Activated T-helper 17 cell treated with anti-CD3 and anti-CD28 coated beads, Interleukin-2, amount 50 U/mL, for 72 hours (primary cell): ENCODE measurements at places on chromosomes 1 and 21.

GRCh38 chr1:157618190-157618589, 20.3 kb upstream of the FCRL4 start:
- no peak for ATAC-seq

DNA sequence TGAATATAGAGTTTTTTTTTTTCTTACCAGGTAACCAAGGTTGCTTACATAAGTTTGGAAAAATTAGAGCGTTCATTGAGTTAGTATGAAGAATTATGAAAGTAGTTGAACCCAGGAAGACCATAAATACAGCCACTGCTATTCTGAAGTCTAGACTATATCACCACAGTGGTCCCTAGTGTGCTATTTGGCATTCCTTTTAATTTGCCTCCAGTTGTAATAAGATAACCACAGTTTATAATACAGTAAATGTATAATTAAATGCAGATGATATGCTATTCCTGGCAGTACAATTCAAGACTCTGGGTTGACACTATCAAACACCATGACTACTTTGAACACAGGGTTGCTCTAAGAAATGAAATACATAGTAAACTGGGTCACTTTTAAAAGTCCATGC, 270.5 kb downstream of the BRINP2 start:
- ATAC-seq, result no peak

GRCh38 chr21:35528116-35529042, 479.3 kb upstream of the RUNX1 start:
- ATAC-seq, result peak; percentile 85

DNA sequence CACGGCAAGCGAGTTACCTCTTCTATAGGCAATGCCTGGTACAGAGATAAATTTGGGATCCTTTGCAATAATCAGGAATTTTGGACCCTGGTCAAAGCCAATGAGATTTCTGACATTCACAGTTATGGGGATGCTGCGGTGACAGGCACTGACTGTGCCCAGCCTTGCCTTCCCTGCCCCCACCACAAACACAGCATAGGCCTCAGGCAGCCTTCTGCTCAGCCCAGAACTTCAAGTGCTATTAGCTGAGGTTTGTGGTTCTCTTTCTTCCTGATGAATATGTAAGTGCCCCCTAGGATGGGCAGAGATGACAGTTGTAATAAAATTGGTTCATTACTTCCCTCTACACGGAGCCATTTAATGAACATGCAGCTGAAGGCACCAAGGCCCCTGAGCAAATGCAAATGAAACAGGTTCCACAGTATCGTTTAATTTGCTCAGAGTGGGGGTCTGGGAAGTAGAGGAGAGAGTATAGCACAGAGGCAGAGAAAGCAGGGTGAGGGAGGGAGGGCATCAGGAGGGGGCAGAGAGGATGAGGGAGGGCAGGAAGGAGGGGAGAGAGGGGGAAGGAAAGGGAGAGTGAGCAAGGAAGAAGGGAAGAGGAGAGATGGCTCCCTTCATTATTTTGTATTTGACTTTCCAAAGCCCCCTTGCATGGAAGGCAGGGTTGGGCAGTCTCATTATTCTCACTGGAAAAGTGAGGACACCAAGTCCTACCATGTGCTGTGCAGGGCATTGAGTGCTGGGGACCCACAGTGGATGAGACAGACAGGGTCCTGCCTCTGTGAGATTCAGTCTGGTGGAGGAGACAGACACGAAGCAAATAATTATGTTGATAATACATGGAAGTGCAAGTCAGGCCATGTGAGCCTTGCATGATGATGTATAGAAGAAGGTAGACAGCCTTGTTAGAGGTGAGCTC, 513.0 kb downstream of the PTPRU start:
- ATAC-seq, result no peak

DNA sequence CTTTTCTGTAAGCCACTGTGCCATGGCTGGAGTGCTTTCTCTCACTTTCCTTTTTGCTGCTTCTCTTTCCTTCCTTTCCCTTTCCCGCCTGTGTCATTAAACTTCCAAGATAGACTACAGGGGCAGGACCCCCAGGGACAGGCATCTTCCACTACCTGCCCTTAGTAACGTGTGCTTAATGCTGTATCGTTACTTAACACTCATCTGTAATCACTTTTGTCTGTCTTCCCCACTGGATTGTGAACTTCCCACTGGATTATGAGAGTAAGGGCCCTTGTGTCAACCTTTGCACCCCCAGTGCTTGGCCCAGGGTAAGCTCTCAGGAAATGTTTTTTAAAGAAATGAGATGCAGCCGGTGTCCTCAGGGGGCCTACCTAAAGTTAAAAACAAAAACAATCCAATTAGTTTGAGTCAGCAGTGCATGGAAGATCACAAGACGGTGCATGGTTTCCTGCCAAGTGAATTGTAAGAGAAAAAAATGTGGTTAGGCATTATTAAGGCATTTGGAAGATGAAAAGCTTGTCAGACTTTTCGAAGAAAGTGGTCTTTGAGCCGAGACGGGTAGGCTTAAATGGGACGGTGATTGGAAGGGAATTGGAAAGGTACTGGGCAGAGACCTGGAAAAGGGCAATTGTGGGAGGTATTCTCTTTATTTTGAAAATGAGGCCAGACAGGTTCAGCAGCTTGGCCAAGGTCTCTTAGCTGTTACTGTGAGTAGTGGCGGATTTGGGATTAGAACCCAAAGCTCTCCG, 958 bp downstream of the LYPLAL1 start:
- peak; percentile 44 for ATAC-seq

GRCh38 chr1:169517558-169518186, 31.9 kb upstream of the SLC19A2 start:
- no peak for ATAC-seq

- ATAC-seq, result peak; percentile 17
Observed at GRCh38 chr1:145985502-145986439, 10.6 kb downstream of the TXNIP start.

- ATAC-seq, result no peak
Observed at GRCh38 chr1:236351875-236352573, 42.1 kb upstream of the EDARADD start.

DNA sequence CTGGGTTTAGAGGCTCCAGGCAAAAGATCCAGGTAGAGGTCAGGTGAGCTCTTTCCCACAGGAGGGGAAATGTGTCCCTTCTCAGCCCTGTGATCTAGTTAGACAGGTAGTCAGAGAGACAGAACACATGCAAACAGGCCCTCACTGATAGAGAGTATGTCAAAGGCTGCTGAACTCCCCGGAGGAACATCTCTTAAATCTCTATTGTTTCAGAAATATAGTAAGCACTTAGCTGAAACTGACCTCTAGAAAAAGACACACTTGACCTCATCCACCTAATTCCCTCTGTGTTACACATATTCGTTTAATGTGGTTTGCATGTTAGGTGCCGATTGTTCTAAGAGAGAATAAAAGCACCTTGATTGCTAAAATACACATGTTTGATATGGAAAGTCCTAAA, 23.3 kb downstream of the SUSD4 start:
- no peak for ATAC-seq

DNA sequence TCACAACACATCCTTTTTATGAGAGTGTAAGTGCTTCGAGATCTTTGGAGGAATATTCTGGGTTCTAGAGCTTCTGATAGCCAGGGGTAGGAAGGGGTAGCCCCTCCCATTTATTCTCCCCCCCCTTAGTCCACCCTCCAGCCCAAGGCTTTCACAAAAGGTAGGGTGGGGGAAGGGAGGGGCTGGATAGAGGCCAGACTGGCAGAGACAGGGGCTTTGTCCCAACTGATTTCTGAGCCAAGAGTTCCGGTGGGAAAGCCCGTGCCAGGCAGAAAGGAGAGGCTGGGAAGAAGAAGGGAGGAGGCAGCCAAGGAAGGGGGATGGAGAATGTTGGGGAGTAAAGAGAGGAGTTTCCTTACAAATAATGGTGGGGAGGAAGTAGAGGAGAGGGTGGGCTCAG, 3.1 kb downstream of the BCAN start:
- ATAC-seq, result no peak

- no peak for ATAC-seq
Observed at GRCh38 chr1:222250376-222250775, 297.5 kb downstream of the HHIPL2 start.

DNA sequence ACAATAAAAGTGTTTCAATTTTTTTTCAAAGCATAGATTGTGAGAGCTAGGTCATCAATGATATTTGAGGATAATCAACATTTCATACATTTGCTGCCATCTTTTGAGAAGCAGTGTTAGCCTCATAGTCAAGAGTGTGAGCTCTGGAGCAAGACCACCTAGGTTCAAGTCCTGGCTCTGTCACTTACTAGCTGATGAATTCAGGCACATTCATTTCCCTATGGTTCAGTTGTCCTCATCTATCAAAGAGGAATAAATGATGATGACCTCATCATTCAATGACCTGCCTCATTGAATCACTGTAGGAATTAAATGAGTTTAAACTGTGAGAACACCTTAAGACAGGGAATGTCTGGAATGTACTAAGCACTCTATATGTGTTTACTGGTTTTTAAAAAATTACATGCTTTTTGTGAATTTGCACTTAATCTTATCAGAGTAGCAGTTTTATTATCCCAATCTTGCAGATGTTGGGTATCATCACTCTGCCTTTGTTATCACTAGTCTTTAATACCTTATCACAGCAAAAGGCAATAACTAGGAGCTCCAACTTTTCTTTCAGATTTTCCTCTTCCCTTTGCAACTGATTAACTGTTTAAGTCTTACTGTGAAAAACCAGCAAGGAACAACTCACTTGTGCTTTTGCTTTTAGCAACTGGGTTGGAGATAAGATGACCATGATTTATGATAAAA, 47.4 kb downstream of the SLC30A10 start:
- ATAC-seq, result no peak

- ATAC-seq, result no peak
Observed at GRCh38 chr1:177786176-177786745, 183.6 kb downstream of the SEC16B start.

GRCh38 chr1:78619446-78619802, 824 bp upstream of the IFI44L start:
- ATAC-seq, result peak; percentile 16

DNA sequence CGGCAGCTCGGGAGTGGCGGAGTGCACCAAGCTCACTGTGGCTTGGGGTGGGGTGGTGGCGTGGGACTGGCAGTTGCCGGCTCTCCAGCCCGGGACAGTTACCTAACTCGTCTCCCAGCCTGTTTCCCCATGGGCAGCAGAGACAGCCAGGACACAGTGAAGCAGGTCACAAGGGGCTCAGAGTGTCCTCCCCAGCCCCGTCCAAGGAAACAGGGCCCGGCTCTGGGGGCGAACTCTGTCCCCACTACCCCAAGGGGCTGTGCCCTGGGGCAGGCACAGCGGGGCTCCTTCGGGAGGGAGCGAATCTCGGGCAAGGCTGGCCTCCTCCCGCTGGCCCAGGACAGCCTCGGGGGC, 759 bp downstream of the GPR157 start:
- no peak for ATAC-seq

GRCh38 chr1:188827400-188827799, 1650.3 kb downstream of the BRINP3 start:
- ATAC-seq, result no peak

GRCh38 chr1:64343105-64343822, 126.7 kb upstream of the CACHD1 start:
- ATAC-seq, result no peak

DNA sequence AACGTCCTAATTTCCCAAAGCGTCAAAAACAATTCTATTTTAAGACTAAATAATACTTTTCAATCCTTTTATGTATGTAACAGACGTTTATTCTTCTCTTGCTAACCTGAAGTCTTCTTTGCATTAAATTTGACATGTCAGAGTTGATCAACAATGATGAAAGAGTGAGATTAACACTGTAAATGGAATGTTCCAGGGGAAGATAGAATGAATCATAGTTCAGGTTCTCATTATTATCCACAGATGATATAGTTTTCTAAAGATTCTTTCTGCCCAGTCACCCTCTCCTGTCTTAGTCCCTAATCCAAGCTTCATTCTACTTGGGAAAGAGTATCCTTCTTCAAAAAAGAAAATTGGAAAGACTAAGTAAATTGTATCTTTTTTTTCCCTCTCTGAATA, 38.9 kb downstream of the SDCCAG8 start:
- ATAC-seq, result no peak

GRCh38 chr1:10793129-10793651, 3.3 kb downstream of the CASZ1 start:
- no peak for ATAC-seq

GRCh38 chr1:167102906-167103573, 9.2 kb downstream of the STYXL2 start:
- ATAC-seq, result no peak

- ATAC-seq, result no peak
Observed at GRCh38 chr1:159880430-159880829, 18.0 kb upstream of the VSIG8 start.

DNA sequence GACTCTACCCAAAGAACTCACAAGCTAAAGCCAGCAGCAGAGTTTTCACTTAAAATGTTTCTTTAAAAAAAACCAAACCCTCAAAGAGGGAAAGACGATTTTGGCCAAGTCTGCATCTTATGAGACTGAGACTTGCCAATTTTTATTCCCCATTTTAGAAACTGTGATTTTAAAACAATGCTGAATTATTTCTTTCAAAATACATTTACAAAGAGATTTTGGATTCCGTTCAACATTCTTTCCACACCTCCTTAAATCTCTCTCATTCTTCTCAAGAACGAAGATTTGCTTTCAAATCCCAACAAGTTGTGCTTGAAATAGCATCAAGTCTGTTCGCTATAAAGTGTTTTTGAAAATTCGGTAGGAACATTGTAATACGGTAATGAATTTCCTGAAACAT, 133.9 kb upstream of the VANGL1 start:
- no peak for ATAC-seq

GRCh38 chr1:23108918-23109533, 59.6 kb downstream of the LUZP1 start:
- peak; percentile 86 for ATAC-seq

DNA sequence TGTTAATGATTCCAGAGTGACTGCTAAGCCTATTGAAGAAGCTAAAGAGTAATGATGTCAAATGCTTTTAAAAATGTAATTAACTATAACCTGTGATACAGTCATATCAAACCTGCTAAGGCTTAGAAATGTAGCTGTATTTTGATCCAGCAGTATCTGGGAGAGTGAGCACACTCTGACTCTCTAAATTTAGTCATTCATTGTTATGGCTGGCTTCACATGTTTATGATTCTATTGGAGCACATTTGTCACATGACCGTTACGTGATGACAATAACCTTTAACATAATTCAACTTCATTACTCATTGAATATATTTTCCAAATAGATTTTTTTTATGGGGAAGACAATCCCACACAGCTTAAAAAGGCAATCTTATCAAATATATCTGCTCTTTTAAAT, 587.1 kb downstream of the LMO4 start:
- ATAC-seq, result no peak

GRCh38 chr1:247060771-247061170, 17.8 kb downstream of the ZNF670 start:
- no peak for ATAC-seq
